Stimulated activated CD8-positive, alpha-beta memory T cell treated with anti-CD3 and anti-CD28 coated beads, Interleukin-4, amount 100 ng/mL, for 48 hours (primary cell): ENCODE measurements at places on chromosomes 12 and 14.

- DNase-seq = peak; percentile 90
These were observed 1.6 kb downstream of the SUDS3 start for GRCh38 chr12:118377884-118378470.

DNA sequence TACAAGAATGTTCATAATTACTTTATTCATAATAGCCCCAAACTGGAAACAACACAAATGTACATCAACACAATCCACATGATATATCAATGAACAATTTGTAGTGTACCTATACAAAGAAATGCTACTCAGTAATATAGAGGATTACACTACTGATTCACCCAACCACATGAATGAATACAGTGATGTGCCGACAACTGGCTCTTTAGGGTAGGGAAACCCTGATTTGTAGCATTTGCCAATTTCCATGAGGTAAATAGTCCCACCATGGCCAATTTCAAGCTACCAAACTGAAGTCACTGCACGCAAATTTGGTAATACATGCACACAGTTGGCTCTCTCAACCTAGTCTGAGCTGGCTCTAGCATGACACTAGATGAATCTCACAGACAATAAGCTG lies 190.4 kb upstream of the KRR1 start:
- no peak for DNase-seq

GRCh38 chr14:55819610-55820304 lies 239.8 kb downstream of the KTN1 start:
- DNase-seq = no peak

DNA sequence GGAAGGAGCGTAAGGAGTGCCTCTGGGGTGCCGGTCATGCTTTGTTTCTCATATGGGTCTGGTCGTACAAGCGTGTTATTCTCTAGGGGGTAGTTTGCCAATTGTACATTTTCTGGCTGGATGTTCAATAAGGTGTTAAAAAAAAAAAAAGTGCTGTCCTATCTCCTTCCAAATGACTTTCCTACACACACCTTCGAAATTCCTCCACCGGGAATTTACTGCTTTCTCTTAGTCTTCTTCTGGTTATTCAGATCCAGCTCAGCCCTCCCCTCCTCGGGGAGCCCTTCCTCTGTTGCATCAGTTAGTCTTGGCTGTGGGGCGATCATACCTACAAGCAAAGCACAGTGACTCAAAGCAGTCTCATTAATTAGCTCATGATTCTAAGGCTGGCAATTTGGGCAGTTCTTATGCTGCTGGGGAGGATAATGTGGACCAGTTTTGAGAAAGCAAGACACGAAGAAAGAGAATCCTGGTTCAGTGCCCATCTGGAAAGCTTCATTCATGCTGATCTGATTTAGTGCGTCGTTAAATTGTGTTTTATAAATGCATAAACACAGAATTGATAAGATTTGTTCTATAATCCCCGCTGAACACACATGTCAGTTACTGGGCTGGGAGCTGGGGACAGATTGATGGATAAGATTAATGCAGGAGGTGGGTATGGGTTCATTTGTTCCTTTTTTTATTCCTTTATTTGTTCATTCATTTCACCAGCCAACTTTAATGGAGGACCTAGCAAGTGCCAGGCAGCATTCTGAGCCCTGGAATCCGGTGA lies 9.2 kb upstream of the CLMN start:
- DNase-seq = no peak

- DNase-seq = no peak
These were observed 777.9 kb downstream of the TMEM121 start for GRCh38 chr14:106304271-106304670.

- no peak for DNase-seq
These were observed 43.8 kb downstream of the ANO6 start for GRCh38 chr12:45259675-45260074.

- DNase-seq = no peak
These were observed 13.0 kb upstream of the TAS2R30 start for GRCh38 chr12:11147420-11147819.

DNA sequence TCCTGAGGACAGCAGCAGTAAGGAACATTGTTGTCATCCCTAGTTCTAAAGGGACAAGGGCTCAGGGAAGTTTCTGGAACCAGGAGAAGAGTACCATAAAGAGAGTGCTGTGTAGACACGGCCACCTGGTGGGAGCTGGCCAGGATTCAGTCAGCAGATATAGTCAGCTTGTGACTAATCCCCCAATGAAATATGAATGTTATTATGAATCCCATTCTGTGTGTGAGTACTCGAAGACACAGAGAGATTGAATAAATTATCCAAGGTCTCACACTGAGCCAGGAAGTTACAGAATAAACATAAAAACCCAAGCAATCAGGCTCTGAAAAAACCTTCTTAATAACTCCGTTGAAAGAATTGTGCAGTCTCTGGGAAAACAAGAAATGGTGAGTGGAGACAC lies 1359.5 kb downstream of the AACS start:
- DNase-seq = no peak

- peak; percentile 89 for DNase-seq
These were observed 99.6 kb downstream of the RIN3 start for GRCh38 chr14:92613008-92613658.

DNA sequence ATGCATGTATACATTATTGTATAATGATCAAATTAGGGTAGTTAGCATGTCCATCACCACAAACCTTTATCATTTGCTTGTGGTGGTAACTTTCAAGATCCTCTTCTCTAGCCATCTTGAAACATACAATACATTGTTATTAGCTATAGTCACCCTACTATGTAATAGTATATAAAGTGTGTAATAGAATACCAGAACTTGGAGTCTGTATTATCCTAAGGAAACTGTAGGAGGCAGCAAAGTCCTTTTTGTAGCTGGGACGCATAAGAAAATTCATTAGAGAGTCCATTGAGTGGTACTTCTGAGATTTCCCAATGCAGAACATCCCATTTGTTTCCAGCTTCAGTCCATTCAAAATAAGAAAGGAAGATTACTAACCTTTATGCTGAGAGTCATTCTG lies 325.9 kb upstream of the LRFN5 start:
- no peak for DNase-seq

DNA sequence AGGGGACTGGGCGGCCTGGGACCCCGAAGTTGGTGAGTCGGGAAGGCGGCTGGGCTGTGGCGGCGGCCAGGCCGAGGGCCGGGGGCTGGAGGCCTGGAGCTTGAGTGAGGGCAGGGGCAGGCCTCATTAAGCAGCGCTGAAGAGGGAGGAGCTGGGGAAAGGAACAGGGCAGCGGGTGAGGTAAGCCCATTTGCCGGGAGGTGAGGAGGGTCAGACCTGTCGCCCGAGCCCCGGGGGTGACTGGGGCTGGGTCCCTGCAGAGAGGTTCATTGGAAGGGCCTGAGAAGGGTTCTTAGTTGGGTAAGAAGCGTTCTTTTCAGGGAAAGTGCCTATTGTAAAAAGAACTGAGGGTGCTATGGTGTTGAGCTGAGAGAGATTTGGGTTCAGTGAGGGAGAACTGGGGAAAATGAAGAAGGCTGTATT lies 441 bp downstream of the RAB5B start:
- DNase-seq = peak; percentile 54

- DNase-seq = no peak
These were observed 22.4 kb upstream of the LTBP2 start for GRCh38 chr14:74634481-74634880.

DNA sequence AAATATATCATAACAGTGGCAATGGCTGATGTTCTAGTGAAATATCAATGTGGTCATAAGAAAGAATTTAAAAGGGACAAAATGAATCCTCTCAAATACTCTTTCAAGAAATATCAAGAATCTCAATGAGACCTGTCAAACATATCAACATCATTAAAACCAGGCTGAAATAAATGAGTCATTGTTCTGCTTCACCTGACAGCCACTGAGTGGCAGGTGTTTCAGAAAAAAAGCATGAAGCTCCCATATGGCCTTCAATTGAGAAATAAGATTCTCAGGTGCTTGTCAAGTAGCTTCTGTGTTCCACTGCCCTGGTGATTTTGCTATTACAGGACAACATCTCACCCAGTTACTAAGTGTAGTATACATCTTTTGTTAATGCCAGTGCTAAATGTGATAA lies 21.5 kb downstream of the ANAPC5 start:
- no peak for DNase-seq

- no peak for DNase-seq
These were observed 28.0 kb upstream of the SLC38A1 start for GRCh38 chr12:46296822-46297221.

DNA sequence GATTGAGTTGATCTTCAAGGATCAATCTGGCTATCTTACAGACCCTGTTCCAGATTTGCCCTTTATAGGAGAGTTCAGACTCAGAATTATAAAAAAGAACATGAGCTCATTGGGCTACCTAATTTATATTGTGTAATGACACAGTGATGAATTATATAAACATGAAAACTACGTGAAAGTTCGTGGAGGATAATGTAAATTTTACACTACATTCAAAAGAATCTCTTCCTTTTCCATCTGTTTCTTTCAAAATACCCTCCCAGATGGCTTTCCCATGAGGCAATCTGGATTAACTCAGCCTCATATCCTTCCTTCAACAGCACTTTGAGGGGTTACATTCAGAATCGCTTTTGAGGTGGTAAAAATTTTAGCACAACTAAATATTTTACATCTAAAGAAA lies 129.3 kb downstream of the HMGA2 start:
- DNase-seq = no peak

DNA sequence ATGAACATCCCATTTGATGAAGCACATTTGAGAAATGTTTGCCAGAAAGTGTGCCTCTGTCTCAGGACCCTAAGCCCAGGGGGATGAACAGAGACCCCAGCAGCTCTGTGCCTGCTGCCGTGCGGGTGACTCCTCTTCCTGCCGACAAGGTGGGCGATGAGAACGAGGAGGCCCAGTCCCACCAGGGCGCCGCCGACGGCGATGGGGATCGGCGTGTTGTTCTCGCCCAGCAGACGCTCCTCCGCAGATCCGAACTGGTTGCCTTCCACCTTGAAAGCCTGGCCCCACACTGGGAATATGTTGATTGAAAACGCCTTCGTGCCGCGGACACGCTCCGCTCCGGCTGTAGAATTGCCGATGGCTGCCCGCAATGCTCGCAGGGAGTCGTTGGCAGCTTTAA lies 44.1 kb downstream of the LRTM2 start:
- DNase-seq = no peak

GRCh38 chr14:29454026-29454693 lies 473.5 kb downstream of the PRKD1 start:
- DNase-seq = no peak

- no peak for DNase-seq
These were observed 124.9 kb downstream of the DACT1 start for GRCh38 chr14:58762629-58763028.

- no peak for DNase-seq
These were observed 120.5 kb downstream of the NUAK1 start for GRCh38 chr12:106018286-106018685.

DNA sequence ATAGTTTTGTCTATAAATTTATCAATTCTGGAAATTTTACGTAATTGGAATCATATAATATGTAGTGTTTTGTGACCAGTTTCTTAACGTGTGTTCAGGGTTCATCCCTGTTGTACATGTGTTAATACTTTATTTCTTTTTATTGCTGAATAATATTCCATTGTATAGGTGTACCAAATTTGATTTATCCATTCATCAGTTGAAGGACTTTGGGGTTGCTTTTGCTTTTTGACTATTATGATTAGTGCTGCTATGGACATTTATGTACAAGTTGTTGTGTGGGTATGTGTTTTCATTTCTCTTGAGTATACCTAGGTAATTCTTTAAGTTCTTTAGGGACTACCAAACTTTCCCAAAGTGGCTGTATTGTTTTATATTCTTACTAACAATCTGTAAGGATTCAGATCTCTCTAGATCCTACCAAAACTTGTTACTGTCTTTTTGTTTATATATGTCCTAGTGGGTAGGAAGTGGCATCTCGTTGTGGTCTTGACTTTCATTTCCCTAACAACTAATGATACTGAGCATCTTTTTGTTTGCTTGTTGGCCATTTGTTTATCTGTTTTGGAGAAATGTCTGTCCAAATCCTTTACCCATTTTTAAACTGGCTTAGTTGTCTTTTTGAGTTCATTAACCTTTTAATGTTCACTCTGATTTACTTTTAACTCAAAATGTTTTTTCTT lies 14.9 kb downstream of the VRK1 start:
- no peak for DNase-seq

- no peak for DNase-seq
These were observed 81.8 kb downstream of the IRF2BPL start for GRCh38 chr14:76946753-76947077.

- DNase-seq = peak; percentile 12
These were observed 131.6 kb downstream of the ADGRD1 start for GRCh38 chr12:131085125-131085815.

DNA sequence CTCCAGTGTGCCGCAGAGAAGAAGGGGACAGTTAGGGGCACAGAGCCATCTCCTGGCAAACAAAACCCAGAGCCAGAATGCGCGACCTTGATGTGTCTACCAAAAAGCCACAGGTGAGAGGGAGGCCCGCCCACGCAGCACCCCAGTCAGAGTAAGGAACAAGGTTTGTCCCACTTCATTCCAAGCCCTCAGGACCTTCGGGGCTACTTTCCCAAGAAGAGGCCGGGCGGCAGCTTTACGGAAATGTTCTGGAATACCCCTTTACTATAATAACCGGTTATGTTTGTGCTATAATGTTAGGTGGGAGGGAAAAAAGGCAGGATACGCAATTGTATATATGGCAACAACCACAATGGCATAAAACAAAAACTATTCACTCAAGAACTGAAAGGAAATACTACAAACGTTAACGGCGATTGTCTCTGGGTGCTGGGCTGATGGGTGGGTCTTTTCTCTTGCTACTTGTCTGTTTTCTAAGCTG lies 12.3 kb downstream of the CCDC88C start:
- DNase-seq = peak; percentile 80

- no peak for DNase-seq
These were observed 135.1 kb downstream of the SLC38A1 start for GRCh38 chr12:46133751-46134150.

DNA sequence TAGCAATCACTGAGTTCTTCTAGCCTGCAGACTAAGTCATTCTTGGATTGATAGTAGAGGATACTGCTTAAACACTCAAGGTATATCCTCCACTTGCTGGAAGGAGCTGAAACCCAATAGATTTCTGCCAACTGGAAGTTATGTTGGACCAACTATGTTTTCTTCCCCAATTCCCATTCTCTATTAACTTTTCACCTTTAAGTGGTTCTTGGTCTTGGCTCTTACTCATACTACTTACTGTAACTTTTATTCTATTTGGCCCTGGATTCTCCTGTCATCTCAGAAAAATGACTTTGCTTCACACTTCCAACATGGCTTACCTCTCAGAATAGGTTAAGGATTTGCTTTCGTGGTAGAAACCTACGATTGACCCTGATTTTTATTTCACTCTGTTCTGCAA lies 244.9 kb downstream of the ADAMTS20 start:
- no peak for DNase-seq
